ENCODE measurements at places on chromosomes 12 and 14.

DNA sequence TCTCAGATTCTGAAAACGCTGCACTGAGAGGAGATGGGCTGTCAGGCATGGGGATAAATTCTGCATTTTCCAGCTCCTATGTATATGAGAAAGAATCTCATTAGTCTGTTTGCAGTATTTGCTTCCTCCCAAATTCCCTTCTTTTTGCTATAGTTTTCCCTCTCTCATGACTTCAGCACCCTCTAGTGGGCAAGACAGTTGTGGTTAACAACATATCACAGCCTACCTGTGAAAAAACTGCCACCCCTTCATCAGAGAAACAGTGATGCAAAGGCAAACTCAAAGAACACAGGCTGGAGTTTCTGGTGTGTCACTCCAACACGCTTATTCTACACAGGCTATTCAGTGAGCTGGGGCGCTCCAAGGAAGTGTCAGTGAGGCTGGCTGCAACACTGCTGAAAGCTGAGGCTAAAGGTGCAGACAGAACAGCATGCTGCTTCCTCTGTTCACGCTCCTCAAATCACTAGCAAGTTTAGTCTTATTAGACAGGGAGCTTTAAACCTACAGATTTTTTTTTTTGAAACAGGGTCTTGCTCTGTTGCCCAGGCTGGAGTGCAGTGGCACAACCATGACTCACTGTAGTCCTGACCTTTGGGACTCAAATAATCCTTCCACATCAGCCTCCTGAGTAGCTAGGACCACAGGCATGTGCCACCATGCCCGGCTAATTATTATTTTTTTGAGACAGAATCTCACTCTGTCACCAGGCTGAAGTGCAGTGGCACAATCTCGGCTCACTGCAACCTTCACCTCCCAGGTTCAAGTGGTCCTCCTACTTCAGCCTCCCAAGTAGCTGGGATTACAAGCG is 19.3 kb downstream of the ZC2HC1C start:
- peak; percentile 84 for DNase-seq

- DNase-seq = no peak
Observed at GRCh38 chr14:34548472-34548981, 9.0 kb upstream of the EAPP start.

DNA sequence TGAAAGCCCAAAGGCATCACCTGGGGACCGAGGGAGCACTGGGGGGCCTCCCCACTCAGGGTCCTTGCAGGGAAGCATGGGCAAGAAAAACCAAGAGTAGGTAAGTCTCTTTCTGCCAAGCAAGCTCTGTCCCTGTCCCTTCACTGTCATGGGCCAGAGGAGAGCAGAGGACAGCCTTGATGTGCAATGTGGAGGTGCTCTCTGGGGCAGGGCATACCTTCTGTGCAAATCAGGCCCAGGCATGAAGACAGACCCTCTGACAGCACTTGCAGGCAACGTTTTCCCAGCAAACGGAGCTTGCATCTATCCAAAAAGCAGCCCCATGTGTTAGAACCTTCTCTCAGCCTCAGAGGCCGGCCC is 192.5 kb upstream of the PWP1 start:
- DNase-seq = no peak

DNA sequence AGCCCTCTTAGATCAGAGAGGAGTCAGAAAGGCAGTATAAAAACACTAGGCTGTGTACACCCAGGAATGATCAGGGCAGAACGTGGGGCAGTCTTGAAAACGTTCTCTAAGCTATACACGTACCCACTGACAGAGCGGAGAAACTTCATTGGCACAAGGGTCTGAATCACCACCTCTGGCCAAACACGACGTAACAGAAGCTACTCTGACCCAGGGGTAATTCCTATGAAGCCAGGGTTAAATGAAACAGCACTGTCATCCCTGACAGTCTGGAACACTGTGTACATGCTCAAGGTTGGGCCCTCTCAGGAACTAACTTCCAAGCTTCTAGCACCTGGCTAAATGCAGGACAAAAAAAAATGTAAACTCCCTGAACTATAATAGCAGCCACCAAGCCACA is 38.4 kb downstream of the PARP11 start:
- no peak for DNase-seq

- DNase-seq = no peak
Observed at GRCh38 chr14:54928216-54928615, 25.6 kb upstream of the GCH1 start.

DNA sequence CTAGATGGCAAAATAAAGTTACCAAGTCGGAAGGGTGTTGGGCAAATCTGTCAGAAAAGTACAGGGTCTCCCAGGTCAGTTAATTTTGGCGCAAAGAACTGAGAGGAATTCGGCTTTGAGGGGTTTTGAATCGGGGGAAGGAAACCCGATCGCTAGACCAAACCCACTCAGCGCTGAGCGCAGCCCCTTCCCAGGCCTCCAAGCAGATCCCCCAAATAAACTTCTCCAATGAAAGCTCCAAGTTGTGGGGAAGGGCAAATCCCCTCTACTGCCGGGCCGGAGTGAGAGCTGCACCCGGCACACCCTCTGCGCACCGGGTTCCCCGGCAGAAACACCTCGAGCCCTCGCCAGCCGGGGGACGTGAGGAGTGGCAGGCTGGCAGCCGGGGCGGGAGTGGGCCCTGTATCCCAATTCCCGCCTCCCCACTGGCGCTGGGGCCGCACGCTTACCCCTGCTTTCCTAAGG is 441 bp downstream of the E2F7 start:
- DNase-seq = peak; percentile 48

DNA sequence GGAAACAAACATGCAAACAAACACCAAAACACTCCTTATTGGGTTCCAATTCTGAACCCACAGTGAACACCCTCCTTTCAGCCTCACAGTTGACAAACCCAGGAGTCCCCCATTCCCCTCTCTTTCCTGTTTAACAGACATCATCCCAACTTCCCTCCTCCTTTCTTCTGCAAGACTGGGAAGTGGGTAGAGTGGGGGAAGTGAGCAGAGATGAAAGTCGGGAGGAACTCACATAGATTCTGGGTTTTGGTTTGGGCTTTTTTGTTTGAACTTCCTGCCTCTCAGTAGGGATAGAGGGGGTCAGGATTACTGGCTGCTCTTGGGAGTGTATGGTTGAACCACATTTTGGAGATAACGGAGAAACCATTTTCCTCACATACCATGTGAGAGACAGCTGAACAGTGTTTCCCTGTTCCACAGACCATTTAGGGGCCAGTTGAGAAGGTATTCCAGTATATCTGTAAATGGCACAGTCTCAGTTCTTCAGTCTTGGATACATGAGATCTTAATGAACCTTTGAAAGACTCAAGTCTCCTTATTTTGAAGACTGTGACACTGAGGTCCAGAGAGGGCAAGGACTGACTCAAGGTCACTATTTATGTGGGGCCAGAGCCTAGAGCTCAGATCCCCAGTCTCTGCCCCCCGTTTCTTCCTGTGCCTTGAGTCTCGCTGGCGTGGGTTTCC is 3.9 kb upstream of the GPR84 start:
- DNase-seq = peak; percentile 44

DNA sequence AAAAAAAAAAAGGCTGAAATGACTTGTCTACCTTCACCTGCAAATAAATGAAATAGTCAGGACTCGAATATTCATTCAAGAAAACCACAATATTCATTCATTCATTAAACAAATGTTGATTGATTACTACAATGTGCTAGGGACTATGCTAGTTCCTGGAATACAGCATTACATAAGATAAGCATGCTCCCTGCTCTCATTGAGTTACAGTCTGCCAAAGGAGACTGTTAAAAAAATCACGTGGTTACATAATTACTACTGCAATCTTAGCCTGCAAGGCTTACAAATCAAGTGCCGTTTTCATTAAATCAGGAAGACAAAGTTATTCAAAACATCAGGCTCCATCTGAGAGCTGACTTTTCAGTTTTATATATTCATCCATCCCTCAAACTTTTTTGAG is 70.4 kb upstream of the RIC8B start:
- DNase-seq = no peak

DNA sequence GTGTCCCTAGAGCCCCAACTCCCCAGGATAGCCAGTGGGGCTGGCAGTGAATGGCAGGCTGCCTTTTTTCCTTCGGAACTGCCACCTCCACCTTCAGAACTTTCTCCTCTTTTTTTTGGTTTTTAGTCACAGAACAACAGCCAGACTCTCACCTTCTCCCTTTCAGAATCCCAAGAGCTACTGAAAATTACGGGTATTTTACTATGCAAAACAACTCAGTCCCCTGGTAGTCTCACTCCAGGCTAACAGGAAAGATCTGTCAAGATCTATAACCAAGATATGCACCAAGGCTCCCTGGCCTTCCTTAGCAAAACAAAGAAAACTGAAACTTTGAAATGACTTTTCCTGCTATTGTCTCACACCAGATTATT is 12.5 kb downstream of the PLEKHG6 start:
- DNase-seq = no peak

GRCh38 chr12:21526721-21527345 is 737 bp downstream of the SPX start:
- DNase-seq = no peak

DNA sequence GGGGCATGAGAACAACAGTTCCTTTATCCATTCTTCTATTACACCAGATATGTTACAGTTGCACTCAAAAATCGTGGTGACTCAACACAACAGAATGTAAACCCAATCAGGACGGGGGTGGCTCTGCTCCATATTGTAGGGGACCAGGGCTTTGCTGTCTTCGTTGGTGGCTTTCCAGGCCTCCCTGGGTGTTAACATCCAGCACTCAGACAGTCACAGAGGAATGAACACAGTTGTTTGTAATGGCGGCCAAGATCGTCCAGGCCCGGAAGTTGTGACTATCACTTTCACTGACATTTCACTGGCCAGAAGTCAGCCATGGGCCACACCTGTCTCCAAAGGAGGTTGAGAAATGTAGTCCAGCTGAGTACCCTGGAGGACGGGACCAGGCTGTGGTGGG is 204.1 kb downstream of the CACNA1C start:
- no peak for DNase-seq

GRCh38 chr14:29274890-29275596 is 508.5 kb downstream of the FOXG1 start:
- no peak for DNase-seq

DNA sequence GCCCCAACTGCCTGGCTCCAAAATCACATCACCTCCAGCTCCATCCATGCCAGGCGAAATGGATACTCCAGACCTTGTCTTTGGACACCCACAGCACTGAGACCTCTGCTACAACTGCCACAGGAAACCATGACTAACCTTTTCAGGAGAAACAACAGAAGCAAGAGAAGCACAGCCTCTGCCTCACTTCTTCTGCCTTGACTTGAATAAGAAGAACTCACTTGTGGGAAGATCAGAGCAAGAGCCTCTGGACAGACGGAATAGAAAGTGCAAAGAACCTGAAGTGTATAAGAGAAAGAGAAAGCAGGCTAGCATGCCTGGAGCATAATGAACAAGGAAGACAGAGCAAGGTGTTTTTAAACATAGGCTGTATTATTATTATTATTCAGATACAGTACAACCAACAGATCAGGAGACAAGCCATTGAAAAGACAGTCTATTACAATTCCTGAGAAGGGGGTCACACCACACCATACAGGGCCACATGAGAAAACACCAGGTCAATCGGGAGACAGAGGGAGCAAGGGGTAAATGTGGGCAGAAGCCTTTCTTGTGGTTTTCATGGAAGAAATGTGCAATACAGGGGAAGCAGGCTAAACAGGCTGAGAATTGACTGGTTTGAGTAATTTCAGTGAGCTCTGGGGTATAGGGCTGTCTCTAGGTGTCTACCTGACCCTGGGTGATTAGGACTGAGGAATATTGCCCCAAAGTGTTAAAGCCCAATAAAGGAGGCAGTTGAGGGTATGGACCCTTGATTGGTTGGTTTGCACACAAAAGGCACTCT is 7.4 kb upstream of the OR10P1 start:
- DNase-seq = no peak

DNA sequence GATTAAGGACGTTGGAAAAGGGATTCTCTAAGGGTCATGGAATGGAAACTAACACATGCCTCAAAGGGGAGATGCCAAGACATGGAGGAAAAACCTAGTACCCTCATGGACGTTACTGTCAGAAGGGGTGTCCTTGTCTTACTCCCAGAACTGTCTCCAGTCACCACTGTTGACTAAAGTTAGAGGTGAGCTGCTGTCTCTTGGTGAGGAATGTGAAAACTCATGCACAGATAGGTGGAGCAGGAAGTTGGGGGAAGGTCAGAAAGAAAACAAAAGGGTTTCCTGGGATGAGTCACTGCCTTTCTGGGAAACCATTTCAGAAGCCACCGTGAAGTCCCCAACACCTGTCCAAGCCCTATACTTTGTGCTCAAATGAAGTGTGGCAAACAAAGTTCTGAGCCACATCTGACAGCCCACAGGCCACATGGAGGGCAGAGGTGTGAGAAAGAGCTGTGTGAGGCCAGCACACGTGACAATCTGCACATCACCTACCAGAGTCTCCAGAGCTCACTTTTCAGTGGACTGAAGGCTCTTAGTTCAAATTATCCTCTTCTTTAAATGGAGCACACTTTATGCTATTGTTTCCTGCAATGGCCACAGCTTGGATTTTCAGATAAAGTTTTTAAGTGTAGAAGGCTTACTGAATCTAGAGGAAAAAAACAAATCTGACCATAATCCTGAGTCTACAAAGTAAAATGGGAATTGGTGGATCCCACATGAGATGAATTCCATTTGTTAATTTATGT is 92.9 kb upstream of the EGLN3 start:
- no peak for DNase-seq

DNA sequence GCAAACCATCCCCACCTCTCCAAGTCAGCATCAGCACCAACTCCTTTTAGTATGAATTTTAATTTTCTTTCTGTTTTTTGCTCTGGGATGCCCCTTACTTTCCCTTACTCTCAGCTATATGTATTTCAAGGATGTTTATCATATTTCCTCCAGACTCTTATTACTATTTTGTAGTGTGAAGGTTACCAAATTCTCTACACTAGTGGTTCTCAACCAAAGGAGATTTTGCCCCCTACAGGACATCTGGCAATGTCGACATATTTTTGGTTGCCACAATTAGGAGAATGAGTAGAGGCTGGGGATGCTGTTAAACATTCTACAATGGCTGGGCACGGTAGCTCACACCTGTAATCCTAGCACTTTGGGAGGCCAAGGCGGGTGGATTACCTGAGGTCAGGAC is 29.1 kb upstream of the SOS2 start:
- peak; percentile 87 for DNase-seq

GRCh38 chr12:29582146-29582545 is 84.7 kb upstream of the OVCH1 start:
- DNase-seq = no peak

Data from hematopoietic multipotent progenitor cell treated with erythropoietin and hydrocortisone succinate and interleukin-3 and kit ligand, for 6 days (in vitro differentiated cells).